ENCODE measurements at places on chromosomes 7 and 10.
A peak's percentile ranks its signal among the peaks of the same experiment; 100 is the strongest.

GRCh38 chr10:36491926-36492325, 633.5 kb upstream of the ANKRD30A start:
- DNase-seq = no peak

DNA sequence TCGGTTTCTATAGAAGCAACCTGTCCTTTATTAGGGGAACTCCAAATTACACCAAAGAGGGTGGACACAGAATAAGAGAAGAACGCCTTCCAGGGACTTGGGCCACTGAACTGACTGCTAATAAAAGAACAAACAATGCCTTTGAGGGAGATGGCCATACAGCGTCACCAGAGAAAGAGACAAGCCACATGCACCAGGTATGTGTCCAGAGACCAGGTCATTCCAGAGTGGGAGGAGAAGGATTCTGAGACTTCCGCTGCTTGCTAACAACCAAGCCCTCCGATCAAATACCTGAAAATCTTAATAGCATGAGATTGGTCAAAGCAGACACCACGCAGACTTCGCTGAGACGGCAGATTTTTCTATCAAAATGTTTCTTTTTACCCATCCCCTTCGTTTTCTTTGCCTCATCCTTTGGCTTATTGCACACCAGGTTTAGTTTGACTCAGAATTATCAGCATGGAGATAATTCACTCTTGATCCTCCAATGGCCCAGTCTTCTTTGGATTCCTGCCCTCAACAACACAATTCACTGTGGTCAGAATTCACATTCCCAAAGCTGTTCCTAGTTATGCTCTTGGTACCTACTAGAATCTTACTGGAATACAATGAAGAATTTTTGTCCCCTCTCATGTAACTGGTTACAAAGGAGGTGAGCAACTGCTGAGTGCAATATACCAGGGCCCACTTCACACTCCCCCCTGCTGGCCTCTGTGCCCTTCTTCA, 87.4 kb upstream of the DDC start:
- no peak for DNase-seq

DNA sequence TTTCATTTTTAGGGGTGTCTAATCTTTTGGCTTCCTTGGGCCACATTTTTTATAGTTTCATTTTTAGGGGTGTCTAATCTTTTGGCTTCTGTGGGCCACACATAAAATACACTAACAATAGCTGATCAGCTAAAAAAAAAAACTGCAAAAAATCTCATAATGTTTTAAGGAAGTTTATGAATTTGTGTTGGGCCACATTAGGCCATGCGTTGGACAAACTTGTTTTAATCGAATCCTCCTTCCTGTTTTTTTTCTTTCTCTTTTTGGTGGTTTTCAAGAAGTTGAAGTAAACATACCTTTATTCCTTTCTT, 37.4 kb downstream of the ZNRF2 start:
- no peak for DNase-seq

GRCh38 chr7:91327346-91327745, 63.1 kb downstream of the FZD1 start:
- no peak for DNase-seq

DNA sequence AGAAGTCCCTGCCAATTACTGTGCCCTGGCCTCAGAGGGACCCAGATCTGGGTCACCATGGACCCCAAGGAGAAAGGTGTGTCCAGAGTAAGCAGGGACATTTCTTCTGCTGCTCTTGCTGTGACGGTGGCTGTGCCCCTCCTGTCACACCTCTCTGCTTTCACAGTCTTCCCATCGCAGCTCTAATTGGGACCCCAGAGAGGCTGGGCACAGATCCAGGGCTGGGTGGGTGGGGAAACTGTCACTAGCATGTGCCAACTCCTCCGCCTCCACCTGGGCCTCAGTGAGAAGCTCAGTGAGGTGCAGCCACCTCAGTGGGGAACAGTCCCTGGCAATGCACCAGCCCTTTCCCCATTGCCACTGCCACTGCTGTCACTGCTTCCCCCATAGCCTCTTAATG, 37.3 kb upstream of the ADCYAP1R1 start:
- DNase-seq = no peak

GRCh38 chr10:125628104-125629049, 54.6 kb downstream of the TEX36 start:
- DNase-seq = no peak

DNA sequence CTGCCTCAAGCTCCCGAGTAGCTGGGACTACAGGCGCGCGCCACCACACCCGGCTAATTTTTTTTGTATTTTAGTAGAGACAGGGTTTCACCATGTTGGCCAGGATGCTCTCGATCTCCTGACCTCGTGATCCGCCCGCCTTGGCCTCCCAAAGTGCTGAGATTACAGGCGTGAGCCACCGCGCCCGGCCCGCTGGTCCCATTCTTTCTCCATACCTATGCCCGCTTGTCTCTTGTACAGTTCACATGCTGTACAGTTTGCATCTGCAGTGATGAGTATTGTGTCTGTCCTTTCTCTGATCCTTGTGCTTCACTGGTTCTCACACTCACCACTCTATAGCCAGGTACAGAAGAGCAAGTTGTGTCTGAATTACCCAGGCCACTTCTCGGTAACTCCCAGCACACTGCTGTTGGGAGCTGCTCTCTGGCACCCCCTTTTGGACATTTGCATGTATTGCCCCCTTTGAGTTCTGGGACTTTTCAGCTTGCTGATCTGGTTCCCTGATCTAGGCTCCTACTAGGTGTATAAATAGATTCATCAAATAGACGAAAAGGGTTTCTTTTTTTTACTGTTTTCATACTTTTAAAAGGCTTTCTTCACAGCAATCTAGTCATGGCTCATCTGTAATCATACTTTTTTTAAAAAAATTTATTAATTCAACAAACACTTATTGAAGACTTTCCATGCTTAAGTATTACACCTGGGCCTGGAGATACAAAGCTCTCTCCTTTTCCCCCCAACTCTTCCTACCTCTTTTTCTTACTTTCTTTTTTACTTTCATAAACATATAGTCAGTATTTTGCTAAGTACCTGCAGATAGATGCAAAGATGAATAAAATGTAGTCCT, 53.5 kb downstream of the AOAH start:
- peak; percentile 46 for DNase-seq

DNA sequence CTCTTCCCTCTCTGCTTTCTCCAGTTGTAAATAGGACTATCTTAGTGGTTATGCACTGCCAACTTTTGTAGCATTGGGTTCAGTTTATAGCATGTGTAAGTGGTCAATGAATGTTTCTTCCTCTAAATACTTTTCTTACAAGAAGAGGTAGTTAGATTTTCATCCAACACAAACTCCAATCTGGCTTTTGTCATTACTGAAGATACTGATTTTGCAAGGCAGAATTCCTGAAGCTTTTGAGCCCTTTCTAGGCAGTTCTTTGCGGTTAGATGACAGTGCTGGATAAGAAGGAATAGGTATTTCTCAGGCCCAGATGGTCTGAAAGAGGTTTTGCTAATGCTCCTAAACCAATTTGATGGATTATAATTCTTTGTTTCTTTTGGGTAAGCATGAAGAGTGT, 60.5 kb downstream of the BICC1 start:
- DNase-seq = no peak

DNA sequence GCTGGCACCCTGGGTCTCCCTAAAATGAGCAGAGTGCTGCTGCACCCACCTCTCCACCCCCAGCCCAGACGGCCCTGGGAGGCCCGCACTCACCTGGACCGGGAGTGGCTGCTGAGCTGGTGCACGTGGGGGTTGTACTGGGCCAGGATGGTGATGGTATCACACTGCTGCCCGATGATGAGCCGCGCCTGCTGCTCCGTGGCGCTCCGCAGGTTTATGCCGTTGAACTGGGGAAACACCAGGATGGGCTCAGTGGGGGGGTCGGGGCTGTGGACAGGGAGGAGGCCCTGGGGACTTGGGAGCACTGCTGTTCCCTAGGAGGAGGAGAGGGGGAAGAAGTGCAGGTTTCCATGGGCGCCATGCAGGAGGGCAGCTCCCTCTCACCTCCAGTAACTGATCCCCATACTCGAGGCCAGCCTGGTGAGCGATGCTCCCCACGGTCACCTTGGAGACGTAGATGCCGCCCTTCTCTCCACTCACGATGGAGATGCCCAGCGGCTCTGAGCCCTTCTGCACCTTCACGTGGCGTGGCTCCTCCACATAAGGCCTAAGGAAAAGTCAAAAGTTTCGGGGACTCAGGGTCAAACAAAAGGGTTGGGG, 114.6 kb downstream of the DLG5 start:
- no peak for DNase-seq

DNA sequence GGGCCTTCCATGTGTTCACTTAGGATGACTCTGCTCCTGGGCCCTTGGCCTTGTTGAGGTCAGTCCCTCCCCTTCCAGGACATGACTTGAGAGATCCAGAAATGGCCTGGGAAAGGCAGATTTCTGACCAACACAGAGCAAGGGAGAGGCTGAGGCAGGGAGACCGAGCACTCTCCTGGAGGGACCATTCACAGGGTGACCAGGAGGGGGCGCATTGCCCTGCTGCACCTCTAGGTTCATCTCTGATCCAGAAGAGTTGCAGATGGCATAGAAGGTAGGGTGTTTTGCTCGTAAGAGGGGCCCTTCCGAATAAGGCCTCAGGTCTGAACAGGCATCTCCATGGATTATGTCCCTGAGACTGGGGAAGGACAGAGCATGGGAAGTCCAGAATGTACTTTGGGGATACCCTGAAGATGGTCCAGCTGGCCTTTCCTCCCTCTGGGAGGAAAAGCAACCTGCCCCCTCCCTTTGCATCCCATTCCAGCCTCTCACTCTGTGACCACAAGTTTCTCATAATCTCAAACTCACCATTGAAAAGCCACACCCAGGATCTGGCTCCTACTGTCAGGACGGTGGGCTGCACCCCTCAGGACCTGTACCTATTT, 6.6 kb downstream of the DMBT1 start:
- DNase-seq = peak; percentile 32

GRCh38 chr7:24336461-24336860, 52.5 kb downstream of the NPY start:
- DNase-seq = no peak

GRCh38 chr10:17684537-17684936, 40.6 kb downstream of the STAM start:
- no peak for DNase-seq

DNA sequence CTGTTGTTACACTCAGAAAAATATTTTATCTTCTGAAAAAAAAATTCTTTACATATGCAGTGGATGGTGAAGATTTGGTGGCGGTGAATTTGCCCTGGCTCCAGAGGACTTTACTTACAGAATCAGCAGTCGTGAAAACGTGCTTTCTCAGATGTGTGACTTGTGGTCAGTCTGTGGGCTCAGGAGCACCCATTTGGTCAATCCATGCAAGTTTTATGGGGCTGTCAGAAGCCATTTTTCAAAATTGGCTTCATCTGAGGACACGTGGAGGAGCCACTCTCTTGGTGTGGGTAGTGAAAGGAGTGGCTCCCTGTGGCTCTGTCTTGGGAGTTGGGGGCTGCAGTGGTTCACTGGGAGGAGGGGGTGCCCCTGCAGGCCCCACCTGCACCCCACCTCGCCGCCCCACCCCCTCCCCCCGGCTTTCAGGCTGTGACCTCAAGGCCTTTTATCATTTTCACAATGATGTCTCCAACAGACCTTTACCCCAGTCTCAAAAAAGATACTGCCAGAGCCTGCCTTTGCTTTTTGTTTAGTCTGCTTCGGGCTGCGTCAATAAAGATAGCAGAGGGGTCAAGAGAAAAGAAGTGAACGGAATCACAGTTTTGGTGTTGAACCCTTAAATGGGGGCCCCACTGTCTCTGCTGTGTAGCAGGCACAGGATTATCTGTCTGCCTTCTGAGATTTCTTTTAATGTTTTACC, 137.4 kb downstream of the MGMT start:
- DNase-seq = no peak

- DNase-seq = no peak
Measured at GRCh38 chr7:100126239-100126930, 382 bp upstream of the MBLAC1 start.

DNA sequence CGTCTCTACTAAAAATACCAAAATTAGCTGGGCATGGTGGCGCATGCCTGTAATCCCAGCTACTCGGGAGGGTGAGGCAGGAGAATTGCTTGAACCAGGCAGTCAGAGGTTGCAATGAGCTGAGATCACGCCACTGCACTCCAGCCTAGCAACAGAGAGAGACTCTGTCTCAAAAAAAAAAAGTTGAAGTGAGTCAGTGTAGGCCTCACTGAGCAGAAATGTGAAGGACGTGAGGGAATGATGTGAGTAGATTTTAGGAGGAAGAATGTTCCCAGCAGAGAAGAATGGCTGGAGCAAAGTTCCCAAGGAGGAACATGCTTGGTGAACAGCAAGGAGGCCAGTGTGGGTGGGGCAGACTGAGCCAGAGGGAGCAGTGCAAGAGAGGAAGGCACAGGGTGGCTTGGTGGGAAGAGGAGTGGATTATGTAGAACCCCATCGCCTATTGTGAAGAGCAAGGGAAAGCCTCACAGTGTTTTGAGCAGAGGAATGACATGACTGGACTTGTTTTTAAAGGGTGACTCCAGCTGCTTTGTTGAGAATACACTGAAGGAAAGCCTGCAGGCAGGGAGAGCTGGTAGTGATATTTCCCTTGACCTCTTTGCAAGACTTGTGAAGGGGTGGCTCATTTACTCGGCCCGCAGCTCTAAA, 708.7 kb downstream of the SUGCT start:
- no peak for DNase-seq

DNA sequence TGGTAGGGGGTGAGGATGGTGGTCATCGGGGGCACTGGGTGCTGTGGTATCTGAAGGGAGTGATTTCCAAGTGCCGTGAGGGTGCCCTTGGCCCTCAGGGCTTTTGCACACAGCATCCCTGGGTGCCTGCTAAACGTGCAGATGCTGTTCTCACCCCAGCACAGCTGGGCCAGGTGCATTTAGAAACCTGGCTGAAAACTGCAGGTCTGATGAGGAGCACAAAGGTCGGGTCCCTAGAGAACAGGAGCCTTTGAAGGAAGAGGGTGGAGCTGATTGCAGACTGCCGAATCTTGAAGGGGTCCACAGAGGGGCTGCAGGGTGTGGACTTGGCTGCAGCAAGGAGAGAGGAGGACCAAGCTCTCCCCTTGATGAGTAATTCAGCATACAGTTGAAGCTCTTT, 32.0 kb downstream of the ZMIZ1 start:
- DNase-seq = no peak

- no peak for DNase-seq
Measured at GRCh38 chr7:608361-608760, 88.7 kb upstream of the PDGFA start.

GRCh38 chr7:31761646-31762045, 74.6 kb downstream of the PPP1R17 start:
- no peak for DNase-seq

DNA sequence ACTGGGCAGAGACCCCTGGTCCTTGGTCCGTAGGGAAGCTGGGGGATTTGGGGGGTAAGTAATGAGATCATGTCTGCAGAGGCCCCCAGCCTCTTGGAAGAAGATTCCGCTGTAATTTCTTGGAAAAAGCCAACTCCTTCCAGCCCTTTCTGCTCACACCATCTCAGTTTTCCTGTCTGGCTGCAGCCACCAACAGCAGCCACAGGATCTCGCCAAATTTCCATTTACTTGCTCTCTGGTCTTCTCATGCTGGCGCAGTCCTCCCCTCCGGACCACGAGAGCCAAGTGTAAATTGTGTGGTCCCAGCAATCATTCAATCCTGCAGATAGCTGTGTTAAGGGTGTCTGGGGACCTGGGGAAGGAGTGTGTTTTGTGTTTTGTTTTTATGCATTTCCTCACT, 49.6 kb downstream of the ASB13 start:
- no peak for DNase-seq

GRCh38 chr10:100504096-100504495, 15.6 kb downstream of the SEC31B start:
- DNase-seq = no peak

Data from germinal center (tissue), 1 donor.